ENCODE measurements at places on chromosomes 6 and 20. TPM values are rescaled to one million over a fixed set of nuclear protein-coding genes. Genes with fewer than 3 reads are reported as not detected.

Gene MEP1A
- not detected for total RNA-seq

Gene GSTA3
- total RNA-seq, result not detected

Gene ID4
- 35.2 TPM for total RNA-seq

Gene OPRL1
- total RNA-seq, result 1.9 TPM

Gene EPB41L1
- 61.4 TPM for total RNA-seq

Gene HCRTR2
- not detected for total RNA-seq

Gene CALHM6
- total RNA-seq, result 3.6 TPM

Gene BICRAL
- total RNA-seq, result 21.0 TPM

Gene C20orf204
- 1.9 TPM for total RNA-seq

Gene TSBP1
- total RNA-seq, result not detected

Gene COMMD7
- total RNA-seq, result 36.3 TPM

Gene EYA4
- total RNA-seq, result 6.0 TPM

Gene CTAGE9
- total RNA-seq, result not detected

Gene RNF39
- total RNA-seq, result 2.4 TPM

Gene PHACTR1
- total RNA-seq, result 72.8 TPM

Gene SLC4A11
- total RNA-seq, result 2.7 TPM

Gene NKX2-2
- not detected for total RNA-seq

Gene NMBR
- total RNA-seq, result not detected

Gene WFDC5
- 1.3 TPM for total RNA-seq

Gene LGSN
- total RNA-seq, result 0.38 TPM

Gene UBD
- 1.1 TPM for total RNA-seq

Gene RBCK1
- 101 TPM for total RNA-seq

Gene CRIP3
- 0.90 TPM for total RNA-seq

Gene PFDN4
- 19.9 TPM for total RNA-seq

Gene PSMB8
- total RNA-seq, result 86.9 TPM

Gene WFDC12
- 1.8 TPM for total RNA-seq

Gene TOX2
- total RNA-seq, result 24.3 TPM

Gene PRSS35
- 1.3 TPM for total RNA-seq

Gene FAM50B
- 13.1 TPM for total RNA-seq

Gene DUSP15
- total RNA-seq, result 2.4 TPM

Gene CEP57L1
- total RNA-seq, result 9.7 TPM

Gene SENP6
- total RNA-seq, result 81.7 TPM

Gene APOBEC2
- not detected for total RNA-seq

Gene NR2E1
- not detected for total RNA-seq

Gene WFDC2
- total RNA-seq, result 113 TPM

Gene RAET1E
- 0.96 TPM for total RNA-seq

Gene TRIM15
- total RNA-seq, result not detected

Gene BHLHE23
- total RNA-seq, result not detected

Gene ERMARD
- 25.6 TPM for total RNA-seq
